ENCODE measurements at places on chromosomes 7 and 10.

DNA sequence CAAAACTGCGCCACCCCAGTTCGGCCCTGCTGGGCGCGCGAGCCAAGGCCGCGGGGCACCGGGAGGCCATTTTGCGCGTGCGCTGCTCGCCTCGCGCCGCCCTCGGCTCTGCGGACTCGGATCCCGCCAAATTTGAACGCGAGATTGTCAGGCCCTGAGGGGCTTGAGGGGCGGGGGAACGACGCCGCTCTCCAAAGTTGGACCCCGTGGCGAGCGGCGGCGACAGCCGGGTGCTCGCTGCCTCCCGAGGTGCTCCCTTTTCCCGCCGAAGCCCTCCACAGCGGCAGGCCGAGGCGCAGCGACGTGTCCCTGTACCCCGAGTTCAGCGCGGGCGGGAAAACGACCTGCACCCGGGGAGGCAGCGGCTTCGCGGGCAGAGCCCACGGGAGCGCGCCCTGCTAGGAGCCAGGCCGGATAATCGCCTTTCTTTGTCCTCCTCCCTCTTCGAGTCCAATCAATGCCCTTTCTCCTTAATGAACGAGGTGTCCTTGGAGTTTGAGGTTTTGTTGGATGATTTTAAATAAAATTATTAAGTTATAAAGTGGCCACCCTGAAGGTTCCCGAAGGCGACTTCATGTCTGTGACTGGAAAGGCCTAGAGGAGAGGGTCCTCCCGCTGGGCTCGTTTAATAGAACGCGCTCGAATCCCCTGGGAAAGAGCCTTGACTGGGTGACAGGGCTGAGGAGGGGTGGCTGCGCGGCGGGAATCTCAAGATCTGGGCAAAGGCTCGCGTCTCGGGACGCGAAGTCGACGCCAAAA lies 10.7 kb upstream of the SPAG6 start:
- no peak for DNase-seq

DNA sequence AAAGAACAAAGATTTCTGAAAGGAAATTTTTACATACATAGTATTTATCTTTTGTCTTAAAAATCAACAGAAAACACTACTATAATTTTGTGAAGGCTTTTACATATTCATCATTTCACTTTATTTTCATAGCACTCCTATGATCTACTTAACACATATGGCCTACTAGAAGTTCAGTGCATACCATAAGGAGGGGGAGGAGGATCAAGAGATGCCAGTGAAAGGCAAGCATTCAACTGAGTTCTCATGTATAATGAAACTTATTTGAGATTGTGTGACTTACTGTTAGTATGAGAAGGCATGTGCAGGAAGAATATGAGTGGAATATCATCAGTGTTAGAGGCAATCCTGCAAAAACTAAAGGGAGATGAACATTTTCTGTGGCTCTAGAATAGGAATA lies 10.6 kb downstream of the BRAF start:
- DNase-seq = no peak

DNA sequence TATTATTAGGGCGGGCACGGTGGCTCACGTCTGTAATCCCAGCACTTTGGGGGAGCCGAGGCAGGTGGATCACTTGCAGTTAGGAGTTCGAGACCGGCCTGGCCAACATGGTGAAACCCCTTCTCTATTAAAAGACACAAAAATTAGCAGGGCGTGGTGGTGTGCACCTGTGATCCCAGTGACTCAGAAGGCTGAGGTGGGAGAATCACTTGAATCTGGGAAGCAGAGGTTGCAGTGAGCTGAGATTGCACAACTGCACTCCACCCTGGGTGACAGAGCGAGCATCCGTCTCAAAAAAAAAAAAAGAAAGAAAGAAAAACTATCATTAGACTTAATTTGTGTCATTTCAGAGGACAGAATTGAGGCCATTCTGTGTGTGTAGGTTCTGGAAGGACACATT lies 752.7 kb upstream of the GALNT17 start:
- no peak for DNase-seq

GRCh38 chr10:112235920-112236319 lies 47.3 kb upstream of the TECTB start:
- DNase-seq = no peak

DNA sequence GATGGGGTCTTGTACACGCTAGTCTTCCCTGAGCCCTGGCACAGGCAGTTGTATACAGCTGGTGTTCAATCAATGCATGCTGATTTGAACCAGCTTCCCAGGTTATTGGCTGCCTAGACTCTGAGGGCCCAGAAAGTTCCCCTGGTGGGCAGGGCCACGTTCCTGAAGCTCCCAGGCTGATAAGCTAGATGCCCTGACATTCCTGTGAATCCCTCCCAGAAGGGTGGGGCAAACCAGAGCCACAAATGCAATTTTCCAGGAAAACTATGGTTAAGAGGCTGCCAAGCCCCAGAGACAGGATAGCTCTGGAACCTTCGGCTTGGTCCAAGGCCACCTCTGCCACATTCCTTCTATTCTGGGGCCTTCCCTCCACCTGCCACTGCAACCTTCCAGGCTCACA lies 78.2 kb downstream of the FAM53B start:
- no peak for DNase-seq

- no peak for DNase-seq
These were observed 176.1 kb downstream of the DIP2C start for GRCh38 chr10:513393-513792.

- DNase-seq = no peak
These were observed 113.1 kb downstream of the CTTNBP2 start for GRCh38 chr7:117759950-117760640.

DNA sequence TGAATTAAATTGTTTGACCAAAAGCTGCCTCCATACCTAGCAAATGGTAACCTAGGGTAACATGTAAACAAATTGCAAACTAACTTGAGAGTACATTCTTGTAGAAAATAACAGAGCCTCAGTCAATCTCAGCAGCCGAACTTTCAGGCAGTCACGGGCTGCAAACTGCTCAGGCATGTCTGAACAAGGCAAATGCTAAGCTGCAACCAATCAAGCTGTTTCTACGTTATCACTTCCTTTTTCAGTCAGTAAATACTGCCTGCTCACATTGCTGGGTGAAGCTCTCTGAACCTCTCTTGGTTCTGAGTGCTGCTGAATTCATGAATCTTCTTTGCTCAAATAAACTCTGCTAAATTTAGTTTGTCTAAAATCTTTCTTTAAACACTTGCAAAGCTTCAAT lies 1212.4 kb downstream of the SORCS1 start:
- no peak for DNase-seq

DNA sequence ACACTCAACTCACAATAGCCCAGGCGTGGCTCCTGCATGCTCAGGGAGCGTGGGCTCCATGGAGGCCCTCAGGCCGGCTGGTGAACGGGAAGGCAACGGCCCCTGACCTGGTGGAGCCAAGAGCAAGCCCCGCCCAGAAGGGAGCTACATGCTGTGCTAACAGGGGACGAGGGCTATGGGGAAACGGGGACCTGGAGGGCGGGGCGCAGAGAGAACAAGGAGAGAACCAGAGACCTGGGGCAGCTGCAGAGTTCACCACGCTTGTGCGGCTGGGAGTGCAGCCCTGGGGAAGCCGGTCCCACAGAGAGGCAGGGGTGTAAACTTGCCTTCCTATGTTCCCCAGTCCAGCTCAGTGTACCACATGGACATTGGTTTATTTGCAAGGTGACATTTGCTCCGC lies 69.2 kb upstream of the PPP2R2D start:
- DNase-seq = no peak

GRCh38 chr10:5040010-5040673 lies 36.5 kb upstream of the AKR1C2 start:
- no peak for DNase-seq

- no peak for DNase-seq
These were observed 298.1 kb downstream of the GFRA1 start for GRCh38 chr10:115974816-115975430.

DNA sequence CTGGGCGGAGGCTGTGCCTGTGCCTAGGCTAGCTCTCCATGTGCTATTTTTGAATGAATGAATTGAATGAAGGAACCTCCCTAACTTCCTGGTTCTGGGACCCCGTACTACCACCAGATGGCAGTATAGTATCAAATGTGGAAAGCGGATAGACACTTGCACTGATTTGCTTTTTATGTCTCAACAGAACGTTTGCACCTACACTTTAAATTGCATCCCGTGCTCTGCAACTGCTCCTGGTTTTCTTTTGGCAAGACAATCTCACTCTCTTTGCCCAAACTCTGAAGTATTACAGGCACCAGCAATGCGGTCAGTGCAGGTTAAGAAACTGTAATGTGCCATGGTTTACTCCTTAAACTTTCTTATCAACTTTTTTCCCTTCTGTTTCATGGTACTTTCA lies 6.5 kb downstream of the FZD8 start:
- DNase-seq = no peak

DNA sequence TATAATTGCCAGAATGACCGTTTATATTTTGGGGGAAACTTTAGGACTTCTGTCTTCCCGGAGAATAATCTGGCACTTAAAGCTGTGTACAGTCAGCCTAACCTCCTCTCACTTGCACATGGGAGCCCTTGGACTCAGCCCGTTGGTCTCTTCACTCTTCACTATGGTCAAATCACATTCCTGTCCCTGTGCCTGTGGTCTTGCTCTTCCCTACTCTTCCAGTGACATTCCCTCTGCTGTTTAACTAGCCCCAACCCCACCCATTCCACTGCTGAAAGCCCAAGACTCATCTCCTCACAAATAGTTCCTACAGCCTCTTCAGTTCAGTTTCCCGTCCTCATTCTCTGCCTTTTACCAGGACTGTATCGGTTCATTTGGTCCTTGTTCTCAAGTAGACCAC lies 135.0 kb downstream of the DYNC1I1 start:
- no peak for DNase-seq

GRCh38 chr10:133336577-133337369 lies at the start of gene CALY:
TSS of gene CALY (minus strand) at chr10:133336896. CDS start at chr10:133328989, 7,907 bp downstream.
- no peak for DNase-seq

- no peak for DNase-seq
These were observed 108.7 kb downstream of the DNAJC1 start for GRCh38 chr10:21894648-21895342.

- no peak for DNase-seq
These were observed 4.7 kb upstream of the COMTD1 start for GRCh38 chr10:75240329-75241076.

GRCh38 chr7:38524786-38525185 lies 106.4 kb downstream of the AMPH start:
- no peak for DNase-seq

DNA sequence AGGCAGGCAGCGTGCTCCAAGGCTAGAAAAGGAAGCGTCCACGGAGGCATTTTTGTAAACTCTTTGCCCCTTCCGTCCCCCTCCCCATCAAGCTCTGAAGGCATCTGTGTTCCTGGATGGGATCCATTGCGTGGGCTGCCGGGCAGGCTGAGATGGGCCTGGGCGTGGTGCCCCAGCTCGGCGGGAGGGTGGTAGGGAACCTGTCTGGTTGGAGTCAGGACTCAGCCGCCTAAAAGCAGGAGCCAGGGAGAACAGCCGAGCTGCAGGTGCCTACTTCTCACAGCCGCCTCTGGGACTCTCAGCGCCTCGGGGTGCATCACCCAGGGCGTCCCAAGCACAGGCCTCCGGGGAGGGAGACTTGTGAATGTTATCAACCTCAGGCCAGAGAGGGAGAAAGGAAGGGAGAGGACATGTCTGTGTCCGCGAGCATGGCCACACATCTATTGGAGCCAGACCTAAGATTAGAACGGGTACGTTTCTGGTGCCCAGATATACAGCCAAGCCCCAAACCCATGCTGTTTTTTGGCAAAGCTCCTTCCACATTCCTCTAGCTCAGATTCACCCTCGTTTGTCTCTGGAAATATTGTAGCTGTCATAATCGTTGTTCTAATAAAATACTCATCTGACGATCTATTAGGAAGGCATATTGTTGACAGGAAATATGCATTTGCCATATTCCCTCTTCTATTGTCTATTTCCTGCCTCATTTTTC lies 48.6 kb upstream of the CTBP2 start:
- no peak for DNase-seq

DNA sequence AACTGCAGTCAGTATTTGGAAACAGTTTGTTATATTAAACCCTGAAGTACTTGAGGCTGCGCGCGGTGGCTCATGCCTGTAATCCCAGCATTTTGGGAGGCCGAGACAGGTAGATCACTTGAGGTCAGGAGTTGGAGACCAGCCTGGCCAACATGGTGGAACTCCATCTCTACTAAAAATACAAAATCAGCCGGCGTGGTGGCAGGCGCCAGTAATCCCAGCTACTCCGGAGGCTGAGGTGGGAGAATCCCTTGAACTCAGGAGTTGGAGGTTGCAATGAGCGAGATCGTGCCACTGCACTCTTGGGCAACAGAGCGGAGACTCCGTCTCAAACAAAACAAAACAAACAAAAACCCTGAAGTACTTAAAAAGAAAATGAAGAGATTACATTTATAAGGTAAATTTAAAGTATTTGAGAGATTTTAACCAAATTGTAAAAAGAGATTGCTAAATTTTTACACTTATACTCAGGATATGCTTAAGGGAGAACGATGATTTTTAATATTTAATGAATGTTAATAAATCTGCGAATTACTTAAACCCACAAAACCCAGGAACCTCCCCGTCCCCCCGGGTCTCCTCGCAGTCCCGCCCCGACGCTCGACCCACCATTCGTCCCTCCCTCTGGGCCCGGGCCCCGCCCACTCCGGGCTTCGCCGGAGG lies 425 bp upstream of the MTG1 start:
- no peak for DNase-seq

DNA sequence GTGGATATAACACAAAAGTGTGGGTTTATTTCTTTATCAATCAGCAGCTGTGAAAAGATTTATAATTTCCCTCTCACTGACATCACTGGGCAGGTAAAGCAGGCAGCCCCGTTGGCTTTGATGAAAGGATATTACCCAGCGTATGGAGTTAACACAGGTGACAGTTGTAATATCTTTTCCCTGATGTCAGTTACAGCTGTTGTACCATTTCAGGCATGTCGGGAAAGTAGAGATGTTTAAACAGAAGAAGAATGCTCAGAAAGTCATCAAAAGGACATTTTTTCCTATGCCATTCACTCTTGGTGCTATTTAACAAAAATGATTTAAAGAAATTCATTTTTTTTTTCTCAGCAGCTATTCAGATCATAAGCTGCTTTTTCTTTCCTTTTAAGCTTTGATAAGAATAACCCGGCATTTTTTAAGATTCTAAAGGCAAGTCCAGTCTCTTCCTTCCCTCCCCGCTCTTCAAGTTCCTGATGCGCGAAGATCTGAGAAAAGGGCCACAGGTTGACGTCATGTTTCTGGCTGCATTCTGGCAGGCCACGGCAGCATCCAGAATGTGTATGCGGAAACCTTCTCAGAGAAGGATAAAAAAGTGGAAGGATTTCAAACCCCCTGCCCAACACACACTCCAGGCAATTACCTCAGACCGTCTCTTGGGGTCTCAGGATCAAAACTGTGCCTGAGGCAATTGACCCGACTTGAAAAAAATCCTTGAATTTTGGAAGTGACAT lies 32.5 kb upstream of the ADAM12 start:
- no peak for DNase-seq

DNA sequence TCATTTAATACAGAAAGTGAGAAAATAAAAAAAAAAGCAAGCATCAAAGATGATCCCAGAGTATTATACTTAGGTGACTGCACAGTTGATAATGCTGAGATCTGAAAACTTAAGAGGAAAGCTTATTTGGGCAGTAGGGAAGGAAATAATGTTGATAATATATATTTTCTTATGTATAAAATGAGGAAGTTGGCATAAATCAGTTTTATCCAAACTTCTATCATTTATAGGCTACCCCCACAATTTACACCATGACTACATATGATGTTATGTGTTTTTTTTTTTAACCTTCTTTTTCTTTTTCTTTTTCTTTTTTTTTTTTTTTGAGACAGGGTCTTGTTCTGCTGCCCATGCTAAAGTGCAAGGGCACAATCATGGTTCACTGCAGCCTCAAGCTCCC lies 108.2 kb upstream of the PLXDC2 start:
- DNase-seq = no peak

All from C1 segment of cervical spinal cord (tissue), 14 donors.